ENCODE measurements at places on chromosomes 2 and 18.

- no peak for DNase-seq
Observed at GRCh38 chr2:1101982-1102590, 151.4 kb downstream of the SNTG2 start.

DNA sequence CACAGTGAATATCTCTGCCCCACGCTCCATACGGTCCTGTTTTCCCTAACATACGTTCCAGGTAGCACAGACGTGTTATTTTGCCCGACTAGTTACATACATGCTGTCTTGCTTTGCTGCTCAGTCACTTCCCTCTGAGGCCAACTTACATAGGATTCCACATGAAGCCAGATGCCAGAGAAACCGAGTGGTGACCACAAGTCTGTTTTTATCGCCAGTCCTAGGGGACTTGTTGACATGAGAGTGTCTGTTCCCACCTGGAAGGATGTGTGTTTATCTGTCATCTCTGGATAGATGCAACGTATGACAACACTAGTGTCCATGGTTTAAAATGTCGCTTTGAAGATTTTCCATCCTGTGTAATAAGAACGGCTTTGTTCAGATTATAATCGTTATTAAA is 32.6 kb downstream of the PMAIP1 start:
- DNase-seq = no peak

DNA sequence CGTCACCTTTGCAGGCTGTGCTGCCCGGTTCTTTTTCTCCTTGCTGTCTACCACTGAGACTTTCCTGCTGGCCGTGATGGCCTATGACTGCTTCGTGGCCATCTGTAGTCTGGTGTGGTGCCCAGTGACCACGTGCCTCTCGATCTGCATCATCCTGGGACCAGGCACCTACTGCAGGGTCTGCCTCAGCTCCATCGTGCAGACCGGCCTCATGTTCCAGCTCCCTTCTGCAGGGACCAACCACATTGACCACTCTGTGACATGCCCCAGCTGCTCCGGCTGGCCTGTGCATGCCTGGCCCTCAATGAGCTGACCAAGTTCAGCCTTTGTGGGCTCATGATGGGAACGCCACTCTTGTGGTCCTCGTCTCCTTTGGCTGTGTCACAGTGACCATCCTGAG is 26.7 kb downstream of the COPS9 start:
- DNase-seq = no peak

DNA sequence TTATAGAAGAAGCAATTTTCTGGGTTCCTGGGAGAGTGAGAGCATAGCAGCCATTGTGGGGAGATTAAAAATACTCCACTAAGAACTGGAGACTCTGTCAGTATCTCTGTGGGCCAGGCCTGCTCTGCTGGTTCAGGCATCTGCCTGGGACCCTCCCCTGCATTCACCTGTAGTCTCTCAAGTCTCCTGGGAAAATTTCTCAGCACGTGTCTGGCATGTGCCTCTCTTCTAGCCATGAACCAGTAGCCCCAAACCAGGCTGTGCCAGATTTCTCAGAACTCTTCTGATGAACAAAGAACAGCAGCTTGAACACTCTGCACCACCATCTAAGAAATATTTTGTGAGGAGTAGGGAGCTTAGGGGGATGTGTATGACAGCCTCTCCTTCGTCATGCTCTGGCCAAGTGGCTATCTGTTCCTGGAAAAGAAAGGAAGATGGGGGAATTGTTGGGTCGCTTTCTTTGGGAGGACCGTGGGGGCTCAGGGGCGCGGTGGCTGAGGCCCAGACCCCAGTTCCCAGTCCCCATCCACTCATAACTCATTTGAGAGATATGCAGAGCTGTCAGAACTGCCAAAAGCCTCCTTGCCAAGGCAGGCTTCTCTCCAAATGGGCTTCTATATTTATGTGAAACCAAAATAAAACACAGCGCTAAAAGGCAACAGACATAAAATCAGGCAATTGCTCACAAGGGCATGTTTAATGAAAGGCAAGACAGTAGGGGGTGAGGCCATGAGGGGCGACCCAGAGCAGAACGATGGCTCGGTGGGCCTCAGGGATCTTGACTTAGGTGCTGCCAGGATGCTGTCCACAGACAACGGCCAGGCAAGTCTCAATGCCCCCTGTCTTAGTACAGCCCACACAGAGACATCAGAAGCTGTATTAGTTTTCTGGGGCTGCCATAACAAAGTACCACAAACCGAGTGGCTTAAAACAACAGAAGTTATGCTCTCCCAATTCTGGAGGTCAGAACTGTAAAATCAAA is 114.7 kb upstream of the TNP1 start:
- DNase-seq = no peak

DNA sequence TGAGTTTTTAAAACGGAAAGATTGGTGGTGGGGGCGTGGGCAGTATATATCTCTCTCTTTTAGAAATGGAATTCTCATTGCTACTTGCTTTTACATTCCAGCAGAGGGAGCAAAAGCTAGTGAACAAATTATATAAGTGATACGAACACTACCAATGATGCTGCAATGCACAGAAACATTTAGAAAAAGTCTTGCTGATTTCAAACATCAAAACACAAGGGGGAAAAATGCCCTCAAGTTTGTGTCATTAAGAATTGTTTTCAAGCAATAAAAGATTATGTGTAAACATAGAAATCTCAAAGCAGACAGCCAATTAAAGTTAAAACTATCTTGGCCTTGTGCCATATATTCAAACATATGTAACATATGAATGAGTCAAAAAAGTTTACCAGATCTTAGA is 296.3 kb upstream of the KCNJ3 start:
- no peak for DNase-seq

- no peak for DNase-seq
Observed at GRCh38 chr18:79744625-79745024, 53.1 kb upstream of the KCNG2 start.

- no peak for DNase-seq
Observed at GRCh38 chr2:240968731-240969624, 29.4 kb upstream of the SNED1 start.
